H9 (cell line): ENCODE measurements at places on chromosomes 16 and 17. TPM values are rescaled to one million over a fixed set of nuclear protein-coding genes. Genes with fewer than 3 reads are reported as not detected.

DNA sequence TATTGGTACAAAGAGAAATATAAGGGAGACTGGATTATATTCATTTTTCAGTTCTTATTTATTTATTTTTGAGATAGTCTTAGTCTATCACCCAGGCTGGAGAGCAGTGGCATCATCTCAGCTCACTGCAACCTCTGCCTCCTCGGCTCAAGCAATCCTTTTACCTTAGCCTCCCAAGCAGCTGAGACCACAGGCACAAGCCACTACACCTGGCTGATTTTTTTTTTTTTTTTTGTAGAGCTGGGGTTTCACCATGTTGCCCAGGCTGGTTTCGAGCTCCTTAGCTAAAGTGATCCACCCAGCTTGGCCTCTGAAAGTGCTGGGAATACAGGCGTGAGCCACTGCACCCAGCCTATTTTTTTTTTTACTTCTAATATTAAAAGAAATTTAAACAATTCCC is 40.1 kb upstream of the USP7 start:
- DNase-seq: no peak

- no peak for DNase-seq
These were observed at the start of gene SLC5A11 for GRCh38 chr16:24845726-24846547. SLC5A11 (plus strand) TSS chr16:24845963; CDS start chr16:24858644, 12,681 bp downstream.

DNA sequence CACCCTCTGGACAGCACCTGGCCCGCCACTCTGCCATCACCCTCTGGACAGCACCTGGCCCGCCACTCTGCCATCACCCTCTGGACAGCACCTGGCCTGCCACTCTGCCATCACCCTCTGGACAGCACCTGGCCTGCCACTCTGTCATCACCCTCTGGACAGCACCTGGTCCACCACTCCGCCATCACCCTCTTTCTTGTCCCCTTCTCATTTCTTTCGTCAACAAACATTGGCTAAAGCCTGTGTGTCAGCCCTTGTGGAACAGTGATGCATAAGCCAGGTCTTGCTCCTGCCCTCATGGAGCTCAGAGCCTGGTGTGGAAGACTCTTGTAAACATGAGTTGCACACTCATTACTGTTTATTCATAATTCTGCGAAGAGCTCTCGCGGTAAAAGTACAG is 31.2 kb downstream of the CDK5R1 start:
- no peak for DNase-seq

DNA sequence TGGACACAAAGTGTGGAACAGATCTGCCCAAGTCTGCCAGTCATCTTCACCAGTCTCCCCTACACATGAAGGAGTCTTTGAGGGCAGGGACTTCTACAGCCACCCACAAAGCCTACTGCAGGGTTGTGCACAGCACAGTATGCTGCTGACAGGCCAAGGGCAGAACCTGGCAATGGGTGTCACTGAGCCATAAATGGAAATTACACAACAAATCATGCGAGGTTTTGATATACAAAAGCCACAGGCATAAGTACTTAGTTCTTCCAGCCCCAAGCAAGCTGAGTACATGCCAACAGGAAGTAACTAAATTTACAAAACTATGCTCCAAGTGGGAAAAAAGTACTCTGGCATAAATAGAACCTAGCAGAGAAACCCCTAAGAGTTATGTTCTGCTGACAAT is 7.8 kb upstream of the PSMC3IP start:
- no peak for DNase-seq

DNA sequence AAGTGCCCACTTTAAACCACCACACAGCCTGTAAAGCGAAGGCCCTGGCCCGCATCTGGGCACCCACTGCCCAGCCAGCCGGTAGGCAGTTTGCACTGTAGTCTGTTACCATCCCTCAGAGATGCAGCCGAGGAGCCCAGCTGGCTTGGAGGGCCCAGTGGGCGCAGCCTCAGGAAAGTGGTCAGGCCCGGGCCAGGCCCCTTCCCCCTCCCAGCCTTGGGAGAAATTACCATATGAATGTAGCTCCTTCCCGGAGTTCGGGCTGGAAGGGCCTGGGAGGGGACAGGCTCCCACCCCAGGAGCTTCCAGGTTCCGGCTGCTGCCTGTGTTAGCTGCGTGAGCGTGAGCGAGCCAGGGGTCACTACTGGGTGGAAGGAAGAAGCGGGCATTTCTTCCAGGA is 325.4 kb downstream of the SEC14L1 start:
- peak; percentile 96 for DNase-seq

- peak; percentile 85 for DNase-seq
These were observed 794 bp upstream of the CPNE7 start for GRCh38 chr16:89574681-89575246.

- no peak for DNase-seq
These were observed 41.9 kb downstream of the TMEM11 start for GRCh38 chr17:21171970-21172510.

DNA sequence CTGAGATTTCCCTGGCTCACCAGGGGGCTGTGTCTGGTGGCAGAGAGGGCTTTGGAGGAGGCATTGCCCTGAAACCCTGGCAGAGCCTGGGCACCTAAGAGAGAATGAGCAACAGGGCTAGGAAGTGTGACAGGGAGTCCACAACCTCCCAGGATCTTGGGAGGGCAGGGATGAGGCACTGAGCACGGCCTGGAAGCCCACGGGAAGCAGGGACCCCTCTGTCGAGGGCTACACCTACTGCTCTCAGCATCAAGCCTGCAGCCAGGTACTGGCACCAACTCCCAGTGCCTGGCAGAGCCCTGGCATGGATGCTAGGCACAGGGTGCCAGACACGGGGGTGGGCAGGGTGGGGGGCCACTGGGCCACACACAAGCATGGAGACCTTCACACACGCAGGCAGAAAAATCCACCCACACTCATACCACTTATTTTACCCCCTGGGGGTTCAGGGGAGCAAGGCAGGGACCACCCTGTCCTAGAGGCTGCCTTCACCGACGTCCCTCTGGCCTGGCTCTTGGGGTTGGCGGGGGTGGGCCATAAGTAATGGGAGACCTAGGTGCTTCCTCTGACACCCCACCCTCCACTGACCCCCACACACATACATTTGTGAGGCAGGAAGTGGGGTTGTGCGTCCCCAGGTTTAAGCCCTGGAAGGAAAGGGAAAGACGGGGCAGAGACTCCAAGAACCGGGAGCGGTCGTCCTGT is 970 bp upstream of the HSD11B2 start:
- no peak for DNase-seq

- no peak for DNase-seq
These were observed 2.3 kb upstream of the FA2H start for GRCh38 chr16:74776926-74777325.

DNA sequence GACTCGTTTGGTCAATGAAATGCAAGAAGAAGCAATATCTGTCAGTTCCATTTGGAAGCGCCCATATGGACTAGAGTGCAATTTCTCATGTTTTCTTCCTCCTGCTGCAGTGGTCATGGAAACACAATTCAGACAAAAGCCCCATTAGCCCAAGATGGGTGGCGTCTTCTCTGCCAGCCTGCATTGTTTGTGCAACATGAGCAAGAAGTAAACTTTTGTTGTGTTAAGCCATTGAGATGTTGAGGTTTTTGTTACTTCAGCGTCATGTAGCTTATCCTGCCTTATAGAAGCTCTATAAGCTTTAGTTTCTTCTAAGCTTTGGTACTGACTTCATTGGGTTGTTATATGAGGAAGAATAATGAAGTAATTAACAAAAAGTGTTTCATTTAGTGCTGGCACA is 137.4 kb downstream of the NPIPB5 start:
- DNase-seq: peak; percentile 17

- DNase-seq: no peak
These were observed 14.1 kb downstream of the ARHGEF15 start for GRCh38 chr17:8324132-8324531.

GRCh38 chr16:14502256-14502875 is 127.7 kb downstream of the PARN start:
- no peak for DNase-seq

KRT222 gene
- total RNA-seq: 0.13 and 0.18 TPM in 2 replicates

GPR142 gene
- total RNA-seq: 0.33 TPM in 1 of 2 replicates, not detected in the other

CMTM2 gene
- not detected in 2 replicates for total RNA-seq

MPO gene
- total RNA-seq: not detected in 2 replicates

OTOP2 gene
- 0.11 TPM in 1 of 2 replicates, not detected in the other for total RNA-seq

TBC1D3G gene
- not detected in 2 replicates for total RNA-seq

KRT31 gene
- total RNA-seq: not detected in 2 replicates

LGALS9 gene
- total RNA-seq: 2.0 and 2.5 TPM in 2 replicates

ACSM2A gene
- total RNA-seq: not detected in 2 replicates

TMEM238L gene
- not detected in 2 replicates for total RNA-seq

GPR179 gene
- total RNA-seq: not detected in 2 replicates
